ENCODE measurements at places on chromosomes 7 and 10.
A peak's percentile ranks its signal among the peaks of the same experiment; 100 is the strongest.

- no peak for DNase-seq
These were observed 1.0 kb upstream of the ENO4 start for GRCh38 chr10:116848032-116848943.

- DNase-seq, result no peak
These were observed 11.9 kb downstream of the ZNF804B start for GRCh38 chr7:88771417-88771816.

GRCh38 chr7:114923403-114923713 is 1.5 kb downstream of the MDFIC start:
- DNase-seq, result no peak

DNA sequence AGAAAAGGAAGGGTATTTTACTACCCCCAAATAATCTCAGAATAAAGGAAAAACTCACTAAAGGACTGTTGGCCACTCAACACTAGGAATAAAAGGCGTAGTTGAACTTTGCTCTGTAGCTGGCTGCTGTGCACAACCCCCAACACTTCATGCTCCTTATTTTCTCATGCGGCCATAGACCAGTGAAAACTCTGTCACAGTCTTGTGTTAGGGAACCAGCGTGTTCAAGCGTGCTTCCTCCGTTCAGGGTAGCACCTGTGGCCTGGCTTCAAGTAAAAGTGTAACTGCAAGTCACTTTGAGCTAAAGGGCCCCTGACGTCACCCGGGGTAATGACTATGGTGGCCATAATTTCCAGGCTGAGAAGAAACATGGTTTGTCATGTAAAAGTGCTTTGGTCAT is 27.0 kb downstream of the BLNK start:
- DNase-seq, result peak; percentile 40

GRCh38 chr7:10245406-10245805 is 728.3 kb upstream of the PHF14 start:
- DNase-seq, result no peak

- DNase-seq, result no peak
These were observed 29.8 kb upstream of the WAC start for GRCh38 chr10:28503114-28503513.

- DNase-seq, result peak; percentile 31
These were observed 126.5 kb upstream of the UNC5B start for GRCh38 chr10:71085689-71086438.

- no peak for DNase-seq
These were observed 148.8 kb upstream of the NPY start for GRCh38 chr7:24135003-24135817.

DNA sequence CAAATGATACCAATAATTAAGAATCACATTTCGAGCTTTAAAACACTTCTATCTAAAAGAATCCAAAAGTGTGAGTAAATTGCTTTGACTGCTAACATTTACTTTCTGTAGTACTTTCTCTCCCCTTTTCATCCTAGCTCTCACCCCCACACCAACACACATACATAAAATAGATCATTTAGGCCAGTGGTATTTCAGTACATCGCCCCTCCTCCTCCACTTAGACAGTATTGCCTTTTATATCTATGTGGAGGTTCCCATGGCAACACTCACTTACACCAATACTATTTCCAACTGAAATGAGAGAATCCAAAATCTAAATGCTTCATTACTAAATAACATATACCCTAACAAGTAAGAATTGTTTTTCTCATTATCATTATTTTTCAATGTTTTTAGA is 58.9 kb downstream of the HIBADH start:
- no peak for DNase-seq

GRCh38 chr10:28709001-28709710 is 31.8 kb downstream of the BAMBI start:
- no peak for DNase-seq

DNA sequence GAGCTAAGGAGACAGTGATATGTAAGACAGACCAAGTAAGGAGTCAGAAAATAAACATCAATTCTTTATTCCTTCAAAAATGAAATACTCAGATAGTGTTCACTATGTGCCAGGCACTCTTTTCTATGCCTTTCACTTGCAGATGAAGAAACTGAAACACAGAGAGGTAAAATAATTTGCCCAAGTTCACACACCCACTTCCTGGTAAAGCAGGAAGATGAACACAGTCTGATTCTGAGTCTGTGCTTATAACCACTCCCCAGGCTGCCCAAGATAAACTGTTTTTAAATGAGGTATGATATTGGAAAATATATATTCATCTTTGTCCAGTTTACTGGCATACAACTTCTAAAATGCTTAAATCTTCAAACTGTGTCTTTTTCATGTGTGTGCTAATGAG is 294.4 kb upstream of the NPVF start:
- DNase-seq, result no peak

DNA sequence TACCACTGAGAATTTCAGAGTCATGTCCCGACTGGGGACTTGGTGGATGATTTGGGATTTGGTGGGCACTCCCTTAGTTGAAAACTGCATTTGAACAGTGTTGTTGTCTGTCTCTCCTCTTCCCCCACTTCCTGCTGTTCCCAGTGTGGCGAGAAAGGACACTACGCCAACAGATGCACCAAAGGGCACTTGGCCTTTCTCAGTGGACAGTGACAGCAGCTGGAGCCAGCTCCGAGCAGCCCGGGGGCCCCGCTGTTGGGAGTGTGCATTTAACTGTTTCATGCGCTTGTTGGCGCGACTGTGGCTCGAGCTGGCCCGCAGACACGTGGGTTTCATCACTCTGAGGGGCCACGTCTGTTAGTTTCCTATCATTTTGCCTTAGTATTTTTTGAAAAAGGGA is 9.7 kb downstream of the ATP5MF start:
- no peak for DNase-seq

- DNase-seq, result no peak
These were observed 109.7 kb upstream of the PPIF start for GRCh38 chr10:79237454-79238157.

DNA sequence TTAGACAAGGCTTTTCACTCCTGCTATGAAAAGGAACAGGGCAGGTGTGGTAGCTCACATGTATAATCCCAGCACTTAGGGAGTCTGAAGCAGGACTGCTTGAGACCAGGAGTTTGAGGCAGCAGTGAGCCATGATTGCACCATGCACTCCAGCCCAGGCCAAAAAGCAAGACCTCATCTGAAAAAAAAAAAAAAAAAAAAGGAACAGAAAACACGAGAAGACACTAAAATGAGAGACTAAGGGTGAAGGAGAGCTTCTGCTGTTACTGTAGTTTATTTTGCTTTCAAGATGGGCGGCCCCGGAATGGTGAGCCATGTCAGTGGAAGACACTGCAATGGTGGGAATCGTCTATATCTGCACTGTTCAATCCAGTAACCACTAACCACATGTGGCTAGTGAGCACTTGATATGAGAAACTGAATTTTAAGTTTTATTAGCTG is 9.9 kb downstream of the PIP4K2A start:
- no peak for DNase-seq

DNA sequence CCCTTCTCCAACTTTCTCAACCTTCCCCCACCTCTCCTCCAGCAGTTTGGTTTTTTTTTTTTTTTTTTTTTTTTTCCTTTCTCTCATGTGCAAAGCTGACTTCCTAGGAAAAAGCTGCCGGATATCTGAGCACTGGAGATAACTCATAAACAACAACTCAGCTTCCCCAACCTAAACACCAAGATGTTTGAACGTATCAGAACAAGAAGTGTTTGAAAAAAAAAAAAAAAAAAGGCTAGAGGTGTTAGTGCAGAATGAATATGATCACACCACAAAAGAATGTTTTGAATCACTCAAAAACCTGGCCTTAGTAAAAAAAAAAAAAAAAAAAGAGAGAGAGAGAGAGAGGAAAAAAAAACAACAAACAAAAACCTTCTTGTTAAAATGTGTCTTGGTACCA is 11.2 kb downstream of the GATA3 start:
- DNase-seq, result no peak

DNA sequence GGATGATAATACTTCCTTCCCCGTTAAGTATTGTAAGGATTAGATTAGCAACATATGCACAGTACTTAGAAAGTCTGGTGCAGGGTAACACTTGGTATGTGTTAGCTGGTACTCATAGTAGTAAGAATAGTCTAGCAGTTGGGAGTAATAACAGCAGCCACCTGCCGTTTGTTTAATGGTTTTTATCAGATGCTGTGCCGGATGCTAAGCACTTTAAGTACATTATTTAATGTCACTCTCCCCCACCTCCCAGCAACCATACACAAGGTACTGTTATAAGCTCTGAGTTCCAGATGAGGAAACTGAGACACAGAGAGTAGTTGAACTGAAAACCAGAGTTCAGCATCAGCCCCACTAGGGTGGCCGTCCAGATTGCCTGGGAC is 60.1 kb downstream of the ZMIZ1 start:
- no peak for DNase-seq

- DNase-seq, result no peak
These were observed 6.0 kb downstream of the CYREN start for GRCh38 chr7:135164357-135165061.

- no peak for DNase-seq
These were observed 16.7 kb downstream of the NOS3 start for GRCh38 chr7:151007469-151007898.

DNA sequence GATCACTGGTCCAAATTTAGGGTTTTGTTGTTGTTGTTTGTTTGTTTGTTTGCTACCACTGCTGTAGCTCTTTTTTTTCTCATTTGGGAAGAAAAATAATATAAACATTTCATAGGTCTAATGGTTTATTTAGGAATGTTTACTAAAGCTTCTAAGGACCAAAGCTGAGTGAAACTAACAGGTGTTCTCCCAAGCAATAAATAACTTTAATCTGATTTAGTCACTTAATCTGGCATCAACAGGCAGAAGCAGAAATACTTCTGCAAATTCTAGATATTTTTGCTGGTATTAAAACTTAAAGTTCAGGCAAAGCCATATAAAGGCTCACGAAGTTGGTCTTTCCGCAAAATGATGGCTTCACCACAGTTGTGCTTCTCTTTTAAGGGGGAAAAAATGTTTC is 144.5 kb upstream of the YAE1 start:
- DNase-seq, result no peak

GRCh38 chr10:84198206-84198915 is 4.0 kb downstream of the CDHR1 start:
- DNase-seq, result no peak

GRCh38 chr10:71212318-71213126 is at the start of gene UNC5B:
Gene UNC5B (plus strand): TSS chr10:71212570. CDS start chr10:71212986, 416 bp downstream.
- DNase-seq, result peak; percentile 86

DNA sequence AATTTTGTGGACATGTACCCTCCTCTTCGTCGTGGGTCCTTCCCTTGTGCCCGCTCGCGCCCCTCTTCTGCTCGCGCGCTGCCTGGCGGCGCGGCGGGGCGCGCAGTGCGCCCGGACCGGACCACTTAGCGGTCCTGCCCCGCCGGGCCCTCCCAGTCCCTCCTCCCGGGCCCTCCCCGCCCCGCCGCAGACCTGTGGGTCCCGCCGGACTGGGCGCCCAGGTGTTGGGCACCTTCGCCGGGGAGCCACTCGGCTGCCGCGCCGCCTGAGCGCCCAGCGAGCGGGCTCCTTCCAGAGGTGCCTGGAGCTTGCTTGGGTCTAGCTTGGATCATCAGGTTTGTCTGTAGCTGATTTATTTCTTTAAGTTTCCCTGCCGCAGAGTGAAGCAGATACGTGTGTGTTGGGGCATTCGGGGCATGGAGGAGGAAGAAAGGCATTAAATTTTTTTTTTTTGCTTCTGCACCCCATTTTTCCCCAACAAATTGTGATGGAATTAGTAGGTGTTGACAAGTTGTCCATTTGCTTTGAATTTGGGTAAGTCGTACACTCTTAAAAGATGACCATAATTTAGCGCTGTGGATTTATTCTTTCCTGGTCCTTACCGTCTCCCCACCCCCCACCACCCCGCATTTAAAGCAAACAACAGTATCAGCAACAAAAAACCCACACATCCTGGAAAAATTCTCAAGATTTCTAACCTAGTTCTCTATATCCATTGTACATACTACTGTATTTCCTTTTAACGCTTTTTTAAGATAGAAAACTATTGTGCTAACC is 905 bp downstream of the C1GALT1 start:
- peak; percentile 76 for DNase-seq

- DNase-seq, result no peak
These were observed 54.4 kb downstream of the PKD1L1 start for GRCh38 chr7:47893721-47894365.

DNA sequence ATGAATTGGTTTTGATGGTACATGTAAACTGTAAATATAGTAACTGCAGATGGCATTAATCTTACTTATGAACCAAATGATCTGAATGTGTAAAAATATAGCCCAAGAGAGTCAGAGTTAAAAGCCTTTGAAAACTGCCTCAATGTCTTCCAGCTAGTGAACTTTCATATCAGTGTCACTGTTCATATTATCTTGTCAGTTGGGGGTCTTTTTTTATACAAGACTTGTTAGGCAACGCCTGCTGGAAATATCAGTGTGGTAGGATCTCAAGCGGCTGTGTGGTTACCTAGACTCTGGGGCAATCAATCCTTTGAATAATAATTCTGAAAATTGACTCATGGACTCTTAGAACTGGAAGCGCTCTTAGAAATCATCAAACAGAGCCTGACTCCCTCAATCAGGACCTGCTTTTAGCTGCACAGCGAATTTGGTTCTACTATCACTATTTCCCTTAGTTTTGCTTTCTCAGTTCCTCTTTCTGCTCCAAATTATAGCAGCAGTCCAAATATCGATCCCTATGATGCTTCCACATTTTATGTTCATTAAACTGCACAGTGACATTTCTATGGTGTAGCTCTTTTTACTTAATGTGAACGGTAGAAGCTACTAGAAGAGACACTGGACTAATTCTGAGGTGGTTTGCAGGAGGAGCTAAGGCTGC is 100.1 kb upstream of the COL1A2 start:
- DNase-seq, result no peak

GRCh38 chr10:14535457-14536130 is 204.9 kb upstream of the FRMD4A start:
- peak; percentile 77 for DNase-seq
